ENCODE measurements at places on chromosomes 4 and X.

DNA sequence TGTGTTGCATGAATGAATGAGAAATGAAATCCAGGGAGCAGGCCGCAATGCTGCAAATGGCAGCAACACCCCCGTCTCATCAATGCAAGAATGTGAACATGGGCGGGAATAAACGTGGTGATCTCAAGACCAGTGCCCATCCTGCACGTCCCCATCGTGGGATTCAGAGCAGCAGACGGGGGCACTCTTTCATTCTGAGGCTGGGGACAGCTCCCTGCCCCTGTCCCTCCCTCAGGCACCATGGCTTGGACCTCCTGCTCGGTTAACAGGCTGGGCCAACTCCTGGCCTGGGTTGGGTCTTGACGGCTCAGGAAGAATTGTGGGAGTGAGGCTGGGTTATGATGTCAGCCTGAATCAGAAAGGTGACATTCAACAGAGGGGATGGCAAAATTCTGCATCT is 78.9 kb downstream of the NSUN7 start:
- no peak for DNase-seq

DNA sequence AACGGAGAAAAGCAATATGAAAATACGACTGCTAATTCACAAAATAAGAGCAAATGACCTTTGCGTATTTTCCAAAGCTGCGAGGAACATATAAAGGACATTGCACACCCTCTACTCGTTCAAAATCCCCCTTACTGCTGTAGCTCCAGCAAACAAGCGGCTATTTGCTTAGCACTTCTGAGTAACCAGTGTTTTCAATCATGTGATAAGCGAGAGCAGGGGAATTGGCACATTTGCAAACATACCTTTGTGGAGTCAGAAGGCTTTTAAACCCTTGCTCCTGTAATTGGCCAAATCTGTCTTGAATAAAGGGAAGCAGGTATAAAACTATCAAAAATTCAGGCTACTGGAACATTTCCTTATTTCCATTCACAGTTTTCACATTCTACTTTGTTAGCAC is 610.2 kb downstream of the UBE2NL start:
- DNase-seq, result no peak

- no peak for DNase-seq
These were observed 147.9 kb downstream of the CHIC2 start for GRCh38 chr4:53916431-53916889.

- no peak for DNase-seq
These were observed 8.3 kb upstream of the NAP1L5 start for GRCh38 chr4:88705805-88706492.

DNA sequence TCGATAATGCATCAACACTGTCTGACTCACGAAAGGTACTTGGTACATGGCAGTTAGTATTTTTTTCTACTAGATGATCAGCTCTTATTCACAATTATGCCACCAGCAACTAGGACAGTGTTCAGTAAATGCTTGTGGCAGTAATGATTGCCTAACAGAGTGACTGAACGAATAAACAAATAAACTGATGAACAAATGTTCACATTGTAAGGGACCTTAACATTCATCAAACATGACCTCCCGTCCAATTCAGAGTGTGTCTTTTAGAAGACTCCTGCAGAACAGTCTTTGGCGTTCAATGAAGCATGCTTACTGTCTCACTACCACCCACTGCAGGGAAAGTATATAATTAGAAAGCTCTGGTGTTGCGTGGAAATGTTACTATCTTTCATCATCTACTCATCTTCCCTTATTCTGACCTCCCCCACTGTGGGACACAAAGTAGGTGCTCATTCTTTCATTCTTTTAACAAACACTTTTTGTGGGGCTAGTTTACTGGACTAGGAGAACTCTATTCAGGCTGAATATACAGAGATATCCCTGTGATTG is 319.3 kb downstream of the RAB28 start:
- DNase-seq, result no peak

GRCh38 chrX:103631145-103631544 is 2.4 kb downstream of the TCEAL1 start:
- DNase-seq, result no peak

DNA sequence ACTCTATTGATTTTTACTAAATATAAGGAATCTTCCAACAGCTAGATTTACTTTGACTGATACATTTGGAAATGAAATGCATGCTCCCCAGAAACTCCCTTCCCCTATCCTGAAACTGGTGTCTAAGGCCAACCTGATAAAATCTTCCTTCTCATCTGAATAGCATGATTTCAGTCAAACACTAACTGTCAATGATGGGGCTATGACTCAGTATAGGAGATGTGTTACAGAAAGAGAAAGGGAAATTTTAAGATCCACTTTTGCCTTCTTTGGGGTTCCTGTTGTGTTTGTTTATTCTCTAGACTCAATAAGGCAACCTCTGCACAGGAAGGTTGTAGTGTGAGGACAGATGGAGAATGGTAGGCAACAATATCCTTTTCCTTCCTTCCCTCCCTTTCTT is 160.7 kb downstream of the MOSPD2 start:
- DNase-seq, result no peak

GRCh38 chr4:14130551-14130950 is 503.0 kb upstream of the BOD1L1 start:
- DNase-seq, result no peak

DNA sequence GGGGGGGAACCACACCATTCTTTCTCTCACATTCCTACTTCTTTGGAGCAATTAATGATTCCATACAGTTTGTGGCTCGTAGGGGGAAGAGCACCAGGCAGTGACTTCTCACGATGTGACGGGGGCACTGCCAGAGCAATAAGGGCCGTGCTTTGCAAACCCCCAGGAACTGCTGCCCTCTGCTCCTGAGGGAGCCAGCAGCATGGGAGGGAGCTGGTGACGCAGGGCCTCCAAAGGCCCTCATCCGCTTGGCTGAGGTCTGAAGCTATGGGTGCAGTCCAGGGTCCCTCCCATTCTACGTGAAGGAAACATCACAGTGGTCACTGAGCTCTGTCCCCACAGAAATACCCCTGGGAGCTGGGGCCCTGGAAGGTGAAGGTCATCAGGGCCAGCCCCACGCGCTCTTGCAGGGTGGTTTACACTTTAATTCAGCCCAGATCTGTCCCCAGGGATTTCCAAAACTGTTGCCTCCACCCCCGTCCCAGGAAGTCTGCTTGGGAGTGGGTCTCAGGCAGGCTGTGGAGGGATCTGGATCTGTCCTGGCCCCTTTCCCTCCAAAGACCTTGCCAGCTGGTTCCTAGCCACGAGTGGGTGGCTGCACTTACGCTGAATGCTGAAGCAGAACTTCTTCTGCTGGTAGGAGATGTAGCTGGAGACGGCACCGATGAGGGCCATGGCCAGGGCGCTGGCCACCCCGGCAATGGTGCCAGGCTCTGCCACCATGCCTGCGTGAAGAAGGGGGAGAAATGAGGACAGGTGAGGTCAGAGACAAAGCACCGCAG is 82.6 kb downstream of the MTMR1 start:
- DNase-seq, result no peak
